ENCODE measurements at places on chromosomes 5 and 9.

DNA sequence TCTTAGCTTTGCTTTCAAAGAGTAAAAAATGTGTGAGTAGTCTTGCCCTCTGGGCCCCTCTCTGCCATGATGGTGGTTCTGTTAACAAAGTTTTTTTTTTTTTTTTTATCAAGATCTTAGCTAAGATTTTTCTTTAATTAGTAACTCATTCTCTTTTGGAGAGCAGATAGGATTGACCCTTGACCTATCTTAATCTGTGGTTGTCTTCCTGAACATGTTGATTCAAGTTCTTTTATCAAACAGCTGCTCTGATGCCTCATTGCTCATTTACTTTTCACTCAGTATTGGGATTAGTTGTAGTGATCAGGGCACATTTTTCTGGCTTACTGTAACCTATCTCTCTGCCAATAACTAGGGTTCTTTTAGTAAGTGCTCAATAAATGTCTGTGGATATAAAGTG is 106.3 kb downstream of the PCSK5 start:
- no peak for DNase-seq

DNA sequence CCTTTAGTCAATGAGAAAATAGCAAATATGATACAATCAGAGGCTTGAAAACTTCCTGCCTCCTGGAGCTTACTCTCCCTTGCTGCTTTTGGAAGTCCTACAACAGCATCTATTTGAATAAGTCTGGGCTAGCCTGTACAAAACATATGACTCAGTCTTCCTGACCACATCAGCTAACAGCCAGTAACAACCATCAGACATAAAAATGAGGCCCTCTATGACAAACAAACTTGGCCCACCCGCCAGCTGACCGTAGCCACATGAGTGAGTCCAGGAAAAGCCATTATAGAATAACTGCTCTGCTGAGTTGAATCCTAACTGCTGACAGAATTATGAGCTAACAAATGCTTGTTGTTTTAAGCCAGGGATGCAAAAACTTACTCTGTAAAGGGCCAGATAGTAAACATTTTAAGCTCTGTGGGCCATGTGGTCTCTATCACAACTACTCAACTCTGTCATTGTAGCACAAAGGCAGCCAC is 347.6 kb downstream of the PTPRD start:
- DNase-seq: no peak

DNA sequence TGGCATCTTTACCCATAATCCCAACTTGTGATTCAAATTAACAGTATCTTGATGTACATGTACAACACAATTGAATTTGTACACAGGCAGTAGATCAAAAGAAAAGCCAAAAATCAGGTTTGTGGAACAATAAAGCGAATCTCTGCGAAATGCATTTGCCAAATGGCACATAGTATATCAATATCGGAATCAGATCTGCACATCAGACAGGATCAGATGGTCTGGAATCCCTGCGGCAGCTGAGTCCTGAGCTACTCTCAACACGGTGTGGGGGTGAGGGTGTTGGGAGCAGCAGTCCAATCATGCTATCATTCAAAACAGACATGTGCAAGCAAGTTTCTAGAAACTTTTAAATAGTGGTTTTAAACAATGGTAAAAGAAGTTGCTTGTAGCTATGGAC is 358.3 kb downstream of the SEMA5A start:
- DNase-seq: no peak

- DNase-seq: no peak
Measured at GRCh38 chr5:10594591-10595210, 30.8 kb downstream of the ANKRD33B start.

GRCh38 chr5:172979778-172980177 is 3.8 kb upstream of the ATP6V0E1 start:
- no peak for DNase-seq

- DNase-seq: no peak
Measured at GRCh38 chr9:16060436-16061129, 507.7 kb downstream of the CCDC171 start.

- DNase-seq: no peak
Measured at GRCh38 chr9:120985819-120986222, 59.2 kb upstream of the TRAF1 start.

DNA sequence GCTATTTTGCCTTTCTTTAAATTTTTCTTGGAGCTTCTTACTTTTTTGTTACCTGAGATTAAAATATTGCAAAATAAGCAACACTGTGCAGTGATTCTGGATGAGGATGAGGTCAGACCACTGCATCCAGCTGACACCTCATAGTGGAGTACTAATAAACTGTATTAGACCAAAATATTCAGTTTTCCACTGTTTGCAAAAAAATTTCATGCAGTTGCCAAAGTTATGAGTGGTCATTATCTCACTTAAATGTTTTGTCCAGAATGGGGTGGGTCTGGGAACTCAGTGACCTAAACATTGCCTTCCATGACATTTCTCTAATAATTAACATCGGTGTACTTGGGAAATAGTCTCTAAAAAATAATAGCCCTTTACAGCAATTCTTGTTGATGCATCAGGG is 143.8 kb downstream of the ADAMTSL1 start:
- DNase-seq: no peak
